ENCODE measurements at places on chromosomes 16 and 17.

DNA sequence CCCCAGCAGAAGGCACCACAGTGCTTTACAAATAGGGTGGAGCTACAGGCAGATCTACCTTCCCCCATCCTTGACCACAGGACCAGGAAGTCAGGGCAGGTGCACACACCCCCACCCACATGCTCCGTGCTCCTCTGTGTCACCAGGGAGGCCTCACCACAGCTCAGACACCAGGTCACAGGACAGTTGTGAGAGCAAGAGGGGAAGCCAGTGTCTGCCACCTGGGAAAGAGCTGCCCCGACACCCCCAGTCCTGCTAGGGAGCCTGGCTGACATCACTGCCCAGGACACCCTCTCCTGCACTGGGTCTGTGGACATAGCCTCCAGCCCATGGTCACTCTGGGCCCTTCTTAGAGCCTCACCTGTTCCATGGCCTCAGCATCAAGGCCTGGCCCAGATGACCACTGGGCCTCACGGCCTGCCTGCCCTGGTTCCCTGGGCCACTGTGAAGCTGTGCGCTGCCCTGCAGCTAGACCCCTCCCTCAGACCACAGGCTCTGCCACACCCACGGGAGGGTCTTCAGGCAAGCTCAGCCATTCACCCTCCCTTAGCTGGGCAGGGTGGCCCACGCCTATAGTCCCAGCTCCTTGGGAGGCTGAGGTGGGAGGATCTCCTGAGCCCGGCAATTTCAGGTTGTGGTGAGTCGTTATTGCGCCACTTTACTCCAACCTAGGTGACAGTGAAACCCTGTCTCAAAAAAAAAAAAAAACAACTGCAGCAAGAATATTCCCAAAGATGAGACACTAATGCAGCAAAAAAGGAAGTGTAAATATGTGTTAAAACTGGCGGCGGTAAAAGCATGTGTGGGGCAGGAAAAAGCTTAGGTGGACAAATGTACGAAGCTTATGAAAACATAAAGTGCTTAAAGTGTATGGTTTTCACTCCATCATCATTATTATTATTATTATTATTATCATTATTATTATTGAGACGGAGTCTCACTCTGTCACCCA lies 14.2 kb downstream of the POLR3K start:
- DNase-seq = no peak

- DNase-seq = no peak
These were observed 3.0 kb downstream of the CES5A start for GRCh38 chr16:55872130-55872529.

DNA sequence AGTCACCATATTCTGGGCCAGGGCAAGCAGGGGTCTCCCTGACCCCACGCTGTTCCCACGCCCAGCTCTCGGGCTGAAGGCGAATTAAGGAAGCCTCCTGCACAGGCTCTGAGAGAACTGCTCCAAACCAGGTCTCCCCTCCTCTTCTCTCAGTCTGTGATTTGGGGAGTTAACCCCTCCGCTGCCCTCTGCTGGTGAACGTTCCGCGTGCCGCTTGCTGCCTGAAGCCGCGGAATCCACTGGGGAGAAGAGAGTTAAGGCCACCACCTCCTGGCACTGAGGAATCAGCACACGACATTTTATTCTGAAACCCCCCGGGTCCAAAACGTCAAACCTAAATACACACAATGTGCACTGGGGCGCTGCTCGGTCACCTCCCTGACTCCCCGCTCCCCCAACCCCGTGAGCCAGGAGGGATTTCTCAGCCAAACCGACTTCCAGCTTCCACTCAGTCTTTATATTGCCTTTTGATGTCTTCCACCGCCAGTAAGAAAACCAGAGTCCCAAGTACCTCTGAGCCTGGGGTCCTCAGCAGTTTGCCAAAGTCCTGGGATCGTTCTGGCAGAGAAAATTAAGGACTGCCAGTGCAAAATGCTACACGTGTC lies 54.4 kb upstream of the RCVRN start:
- DNase-seq = peak; percentile 27

- no peak for DNase-seq
These were observed 4.9 kb downstream of the TPSG1 start for GRCh38 chr16:1220098-1220728.

- DNase-seq = no peak
These were observed 16.6 kb downstream of the LDHD start for GRCh38 chr16:75099738-75100602.

Data from hypothalamus (tissue), 51 donors.